ENCODE measurements at places on chromosomes 6 and 20. TPM values are rescaled to one million over a fixed set of nuclear protein-coding genes. Genes with fewer than 3 reads are reported as not detected.

The WFDC2 gene
- total RNA-seq = 61.3 TPM

The C6orf163 gene
- 10.0 TPM for total RNA-seq

The BMP6 gene
- 3.6 TPM for total RNA-seq

The CGAS gene
- 0.52 TPM for total RNA-seq

The BPIFB4 gene
- not detected for total RNA-seq

The KCNK17 gene
- total RNA-seq = not detected

The ZC2HC1B gene
- total RNA-seq = 0.29 TPM

The IMPG1 gene
- not detected for total RNA-seq

The FOXA2 gene
- total RNA-seq = not detected

The RTN4IP1 gene
- total RNA-seq = 6.8 TPM

The PPP1R3G gene
- 1.3 TPM for total RNA-seq

The PDE10A gene
- total RNA-seq = 13.0 TPM

The GTSF1L gene
- not detected for total RNA-seq

The EGFL8 gene
- total RNA-seq = 45.7 TPM

The EEF1A2 gene
- total RNA-seq = 15.6 TPM

The SLC17A2 gene
- not detected for total RNA-seq

The SIM1 gene
- not detected for total RNA-seq

The HCRTR2 gene
- total RNA-seq = 0.18 TPM

The SLC17A1 gene
- total RNA-seq = not detected

The C20orf202 gene
- 0.27 TPM for total RNA-seq

The LHFPL5 gene
- not detected for total RNA-seq

The TCF15 gene
- total RNA-seq = 0.90 TPM

The BAG2 gene
- total RNA-seq = 4.5 TPM

The PLEKHG1 gene
- 69.3 TPM for total RNA-seq

The KCNK15 gene
- 0.20 TPM for total RNA-seq

The PRPH2 gene
- total RNA-seq = 0.11 TPM

The LZTS3 gene
- total RNA-seq = 14.2 TPM

The KCNG1 gene
- total RNA-seq = 44.2 TPM

The RPS6KA2 gene
- 12.0 TPM for total RNA-seq

The MCM8 gene
- 11.3 TPM for total RNA-seq

The DEFB132 gene
- not detected for total RNA-seq

The SNX21 gene
- 17.3 TPM for total RNA-seq

The IRAK1BP1 gene
- total RNA-seq = 7.8 TPM

The LTB gene
- total RNA-seq = 0.32 TPM

The KIAA0408 gene
- total RNA-seq = 0.25 TPM

The CDSN gene
- total RNA-seq = not detected

The SMIM13 gene
- total RNA-seq = 18.9 TPM

The TNFRSF6B gene
- total RNA-seq = not detected

The ELOVL5 gene
- total RNA-seq = 110 TPM

The SLC22A16 gene
- not detected for total RNA-seq

The TTK gene
- total RNA-seq = 13.5 TPM

The SAPCD1 gene
- total RNA-seq = 11.6 TPM

The LY6G6F gene
- not detected for total RNA-seq

The CNKSR3 gene
- total RNA-seq = 13.4 TPM

The FAM217A gene
- not detected for total RNA-seq

The ARMC12 gene
- total RNA-seq = 4.9 TPM

The LY6G5C gene
- 2.3 TPM for total RNA-seq

The GGTLC1 gene
- total RNA-seq = not detected

The PLN gene
- 0.20 TPM for total RNA-seq

The VGLL2 gene
- not detected for total RNA-seq

The PRRT1 gene
- total RNA-seq = 4.5 TPM
